IgD-negative memory B cell (primary cell): ENCODE measurements at places on chromosomes 13 and 19. TPM values are rescaled to one million over a fixed set of nuclear protein-coding genes. Genes with fewer than 3 reads are reported as not detected.

Gene PSENEN
- 85.0 TPM for polyA plus RNA-seq

Gene PABPC3
- 0.10 TPM for polyA plus RNA-seq

Gene IGFL3
- not detected for polyA plus RNA-seq

Gene SMIM44
- polyA plus RNA-seq = not detected

Gene ADGRL1
- polyA plus RNA-seq = 0.11 TPM

Gene DIRAS1
- 0.64 TPM for polyA plus RNA-seq

Gene DCLK1
- polyA plus RNA-seq = not detected

Gene SACS
- polyA plus RNA-seq = 4.2 TPM

Gene DGKH
- 0.03 TPM for polyA plus RNA-seq
